Mesenteric fat pad (tissue), 1 donor: ENCODE measurements at places on chromosomes 7 and 10. TPM values are rescaled to one million over a fixed set of nuclear protein-coding genes. Genes with fewer than 3 reads are reported as not detected.

GRCh38 chr7:25186436-25186835, 41.9 kb downstream of the NPVF start:
- DNase-seq: no peak

The KCNH2 gene
- 0.32 TPM for total RNA-seq

GRCh38 chr7:29852457-29852856, 46.1 kb downstream of the WIPF3 start:
- no peak for DNase-seq

- DNase-seq: no peak
These were observed 132.3 kb upstream of the CDK1 start for GRCh38 chr10:60645980-60646379.

The LDB3 gene
- total RNA-seq: 1.3 TPM

GRCh38 chr7:106418526-106418925, 133.7 kb upstream of the NAMPT start:
- DNase-seq: no peak

- DNase-seq: no peak
These were observed 51.8 kb upstream of the AGR3 start for GRCh38 chr7:16933296-16934279.

DNA sequence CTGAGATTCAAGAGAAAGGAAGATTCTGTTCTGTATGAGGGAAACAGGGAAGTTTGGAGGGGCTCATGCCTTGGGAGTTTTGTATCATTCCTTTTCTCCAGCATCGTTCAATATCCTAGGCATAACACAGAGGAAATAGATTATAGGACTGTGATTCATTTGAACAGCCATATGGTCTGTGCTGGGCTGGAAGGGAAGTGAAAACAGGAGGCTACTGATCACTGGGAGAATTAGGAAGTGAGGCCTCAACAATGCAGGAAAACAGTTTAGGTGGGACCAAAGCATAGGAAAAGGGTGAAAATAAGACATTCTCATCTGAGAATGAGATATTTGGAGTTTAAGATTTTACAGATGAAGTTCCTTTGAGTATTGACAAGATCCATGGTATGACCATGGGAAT, 70.7 kb upstream of the MKX start:
- DNase-seq: no peak

DNA sequence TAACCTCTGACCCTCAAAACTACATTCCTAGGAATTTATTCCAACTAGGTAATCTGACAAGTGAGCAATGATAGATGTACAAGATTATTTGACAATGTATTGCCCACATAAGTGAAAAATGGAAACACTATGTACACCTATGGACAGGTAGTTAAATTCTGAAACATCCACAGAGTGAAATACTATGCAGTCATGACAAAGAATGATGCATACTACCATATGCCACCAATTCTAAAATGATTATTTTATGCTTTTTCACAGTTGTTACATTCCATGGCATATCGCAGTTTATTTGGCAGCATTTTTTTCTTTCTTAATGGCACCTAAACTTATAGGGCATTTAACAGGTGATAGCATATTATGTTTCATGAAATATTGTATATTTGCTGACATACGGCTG, 20.1 kb upstream of the TNPO3 start:
- DNase-seq: no peak

The UCMA gene
- not detected for total RNA-seq

GRCh38 chr7:68317476-68317875, 1280.8 kb upstream of the AUTS2 start:
- DNase-seq: no peak

The ANKRD61 gene
- 0.45 TPM for total RNA-seq

- DNase-seq: no peak
These were observed 3.2 kb upstream of the EGR2 start for GRCh38 chr10:62819141-62819920.

- no peak for DNase-seq
These were observed 47.3 kb upstream of the BPGM start for GRCh38 chr7:134599371-134599770.

DNA sequence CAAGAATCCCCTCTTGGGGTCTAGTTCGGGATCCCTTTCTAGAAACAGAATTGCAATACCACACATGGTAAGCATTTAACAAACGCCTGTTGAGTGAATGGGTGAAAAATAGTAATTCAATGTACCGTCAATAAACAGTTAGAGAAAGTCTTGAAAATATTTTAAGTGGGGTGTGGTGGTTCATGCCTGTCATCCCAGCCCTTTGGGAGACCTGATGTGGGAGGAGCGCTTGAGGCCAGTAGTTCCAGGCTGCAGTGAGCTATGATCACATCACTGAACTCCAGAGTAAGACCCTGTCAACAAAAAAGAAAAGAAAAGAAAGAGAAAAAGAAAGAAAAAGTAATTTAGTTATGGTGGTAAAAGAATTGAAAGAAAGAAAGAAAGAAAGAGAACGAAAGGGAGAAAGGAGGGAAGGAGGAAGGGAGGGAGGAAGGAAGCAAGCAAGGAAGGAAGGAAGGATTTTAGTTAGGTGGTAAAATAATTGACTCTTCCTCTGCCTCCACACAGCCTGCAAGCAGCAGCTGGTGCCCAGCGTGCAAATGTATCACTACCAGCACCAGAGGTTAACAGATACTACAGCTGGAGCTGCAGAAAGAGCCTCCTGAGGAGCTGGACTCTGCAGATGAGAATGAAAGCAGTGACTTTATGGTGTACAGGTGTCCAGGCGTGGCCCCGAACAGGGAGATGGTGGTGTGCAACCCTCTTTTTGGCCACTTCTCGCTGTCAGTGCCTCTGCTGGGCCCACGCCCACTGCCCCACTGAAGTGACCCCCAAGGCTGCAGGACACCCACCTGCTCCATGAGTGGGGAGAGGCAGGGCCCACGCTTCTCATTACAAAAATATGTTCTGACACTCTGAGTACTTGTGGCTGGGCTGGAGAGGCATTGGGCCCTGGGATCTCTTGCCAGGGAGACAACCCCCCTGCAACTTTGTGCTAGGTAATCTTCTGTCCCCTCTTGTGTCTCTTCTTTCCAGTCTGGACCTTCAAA, 135.4 kb downstream of the BAMBI start:
- no peak for DNase-seq

DNA sequence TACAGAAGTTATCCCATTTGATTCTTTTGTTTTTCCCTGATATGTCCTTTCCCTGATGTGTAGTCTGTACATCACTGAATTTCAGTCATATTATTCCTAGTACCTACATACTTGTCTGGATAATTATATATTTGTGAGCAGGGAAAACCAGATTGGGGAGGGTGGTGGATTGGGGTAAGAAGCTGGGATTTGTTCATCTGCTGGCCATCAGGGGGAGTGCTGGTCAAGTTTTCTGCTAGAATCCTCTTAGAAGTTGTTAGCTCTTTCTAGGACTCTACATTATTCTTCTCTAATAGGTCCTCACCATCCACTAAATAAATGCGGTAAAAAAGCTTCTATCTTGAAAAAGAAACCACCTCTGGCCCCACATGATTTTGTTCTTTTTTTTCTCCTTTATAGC, 232.7 kb upstream of the TAC1 start:
- DNase-seq: no peak

The GNG11 gene
- total RNA-seq: 33.2 TPM

GRCh38 chr7:50838675-50839377, 56.1 kb upstream of the GRB10 start:
- no peak for DNase-seq
